ENCODE measurements at places on chromosomes 1 and 21.

- no peak for DNase-seq
Measured at GRCh38 chr1:19467199-19468187, 17.8 kb downstream of the CAPZB start.

DNA sequence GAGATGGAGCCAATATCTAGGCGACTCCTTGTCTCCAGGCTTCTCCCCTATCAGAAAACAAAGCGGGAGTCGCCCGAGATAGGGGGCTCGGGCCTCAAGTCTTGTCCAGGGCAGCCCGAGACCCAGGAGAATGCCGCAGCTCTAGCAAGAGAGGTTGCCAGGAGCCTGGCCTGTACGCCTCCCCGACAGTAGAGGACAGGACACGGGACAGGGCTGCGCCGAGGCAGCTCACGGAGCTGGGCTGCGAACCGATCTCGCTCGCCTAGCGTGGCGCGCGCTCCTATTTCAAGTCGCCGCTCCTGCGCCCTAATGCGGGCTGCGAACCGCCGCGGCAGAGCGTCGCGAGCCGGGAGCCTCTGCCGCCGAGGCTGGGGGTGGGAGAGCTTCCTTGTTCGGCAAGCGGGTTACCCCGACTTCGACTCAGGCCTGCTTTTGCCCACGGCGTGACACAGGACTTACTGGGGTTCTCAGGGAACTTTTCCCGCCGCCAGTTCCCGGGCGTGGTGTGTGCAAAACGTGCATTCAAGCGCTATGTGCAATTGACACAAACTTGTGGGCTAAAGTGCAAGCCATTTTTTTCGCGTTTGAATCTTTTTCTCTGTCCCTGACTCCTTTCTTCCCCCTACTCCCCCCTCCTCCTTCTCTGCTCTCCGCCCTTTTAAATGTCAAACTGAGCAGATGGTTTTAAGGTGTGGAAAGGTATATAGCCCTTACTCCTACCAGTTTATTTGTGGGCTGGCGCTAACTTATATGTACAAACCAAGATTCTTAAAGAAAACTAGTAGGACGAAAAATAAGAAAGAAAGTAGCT is 2.4 kb upstream of the PROX1 start:
- DNase-seq = no peak

DNA sequence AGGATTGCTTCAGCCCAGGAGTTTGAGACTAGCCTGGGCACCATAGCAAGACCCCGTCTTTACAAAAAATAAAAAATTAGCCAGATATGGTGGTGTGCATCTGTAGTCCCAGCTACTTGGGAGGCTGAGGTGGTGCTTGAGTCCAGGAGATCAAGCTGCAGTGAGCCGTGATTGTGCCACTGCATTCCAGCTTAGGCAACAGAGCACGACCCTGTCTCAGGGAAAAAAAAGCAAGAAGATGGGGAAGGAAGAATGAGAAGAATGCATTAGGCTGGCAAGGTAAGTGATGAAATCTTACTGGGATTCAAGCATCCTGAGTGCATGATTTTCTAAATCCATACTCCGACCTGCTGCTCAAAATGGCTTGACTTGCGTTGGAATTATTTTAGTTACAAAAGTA is 6.8 kb downstream of the PCP4L1 start:
- DNase-seq = no peak

DNA sequence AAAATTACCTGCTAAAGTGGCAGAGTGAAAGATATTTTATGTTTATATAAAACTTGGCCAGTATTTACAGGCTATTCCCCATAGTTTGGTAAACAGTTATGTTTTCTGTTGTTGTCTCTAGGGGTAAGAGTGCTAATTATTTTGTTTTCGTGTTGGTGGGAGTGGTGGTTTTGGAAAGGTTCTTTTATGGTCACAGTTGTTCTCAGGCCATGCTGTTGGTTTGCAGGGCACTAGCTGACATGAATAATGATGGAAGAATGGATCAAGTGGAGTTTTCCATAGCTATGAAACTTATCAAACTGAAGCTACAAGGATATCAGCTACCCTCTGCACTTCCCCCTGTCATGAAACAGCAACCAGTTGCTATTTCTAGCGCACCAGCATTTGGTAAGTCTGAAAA is 92.5 kb downstream of the ITSN1 start:
- no peak for DNase-seq

DNA sequence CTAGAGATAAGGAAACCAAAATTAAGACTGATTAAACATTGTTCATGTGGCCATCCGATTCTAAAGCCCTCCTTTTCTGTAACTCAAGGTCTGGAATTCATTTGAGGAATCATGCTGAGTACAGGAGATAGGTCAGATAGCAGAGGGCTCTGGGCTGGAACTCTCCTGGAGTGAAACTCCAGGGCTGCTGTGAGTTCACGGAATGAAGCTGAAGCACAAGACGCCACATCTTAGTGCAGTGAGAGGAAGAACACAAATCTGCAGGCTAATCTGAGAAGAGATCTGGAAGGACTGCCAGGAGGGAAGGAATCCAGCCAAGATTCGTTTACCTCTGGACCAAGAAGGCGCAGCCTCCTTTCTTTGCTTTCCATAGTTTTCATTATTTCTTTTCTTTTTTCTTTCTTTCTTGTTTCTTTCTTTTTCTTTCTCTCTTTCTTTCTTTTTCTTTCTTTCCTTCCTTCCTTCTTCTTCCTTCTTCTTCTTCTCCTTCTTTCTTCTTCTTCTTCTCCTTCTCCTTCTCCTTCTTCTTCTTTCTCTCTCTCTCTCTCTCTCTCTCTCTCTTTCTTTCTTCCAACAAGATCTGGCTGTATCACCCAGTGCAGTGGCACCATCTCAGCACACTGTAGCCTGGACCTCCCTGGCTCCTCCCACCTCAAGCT is 74.8 kb upstream of the ATP1B1 start:
- DNase-seq = no peak

- no peak for DNase-seq
Measured at GRCh38 chr21:33024201-33025103, 1.3 kb upstream of the OLIG2 start.

GRCh38 chr1:226786550-226786949 is 47.5 kb upstream of the ITPKB start:
- no peak for DNase-seq

DNA sequence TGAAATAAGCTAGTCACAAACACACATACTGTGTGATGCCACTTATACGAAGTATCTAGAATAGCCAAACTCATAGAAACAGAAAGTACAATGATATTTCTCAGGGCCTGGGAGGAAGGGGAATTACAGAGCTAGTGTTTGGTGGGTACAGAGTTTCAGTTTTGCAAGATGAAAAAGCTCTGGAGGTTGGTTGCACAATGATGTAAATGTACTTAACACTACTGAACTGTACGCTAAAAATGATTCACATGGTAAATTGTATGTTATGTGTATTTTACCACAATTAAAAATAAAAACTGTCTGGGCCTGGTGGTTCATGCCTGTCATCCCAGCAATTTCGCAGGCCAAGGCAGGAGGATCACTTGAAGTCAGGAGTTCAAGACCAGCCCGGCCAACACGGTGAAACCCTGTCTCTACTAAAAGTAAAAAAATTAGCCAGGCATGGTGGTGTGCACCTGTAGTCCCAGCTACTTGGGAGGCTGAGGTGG is 15.3 kb upstream of the FHAD1 start:
- no peak for DNase-seq

- DNase-seq = peak; percentile 44
Measured at GRCh38 chr1:171807556-171807955, 26.1 kb downstream of the METTL13 start.

DNA sequence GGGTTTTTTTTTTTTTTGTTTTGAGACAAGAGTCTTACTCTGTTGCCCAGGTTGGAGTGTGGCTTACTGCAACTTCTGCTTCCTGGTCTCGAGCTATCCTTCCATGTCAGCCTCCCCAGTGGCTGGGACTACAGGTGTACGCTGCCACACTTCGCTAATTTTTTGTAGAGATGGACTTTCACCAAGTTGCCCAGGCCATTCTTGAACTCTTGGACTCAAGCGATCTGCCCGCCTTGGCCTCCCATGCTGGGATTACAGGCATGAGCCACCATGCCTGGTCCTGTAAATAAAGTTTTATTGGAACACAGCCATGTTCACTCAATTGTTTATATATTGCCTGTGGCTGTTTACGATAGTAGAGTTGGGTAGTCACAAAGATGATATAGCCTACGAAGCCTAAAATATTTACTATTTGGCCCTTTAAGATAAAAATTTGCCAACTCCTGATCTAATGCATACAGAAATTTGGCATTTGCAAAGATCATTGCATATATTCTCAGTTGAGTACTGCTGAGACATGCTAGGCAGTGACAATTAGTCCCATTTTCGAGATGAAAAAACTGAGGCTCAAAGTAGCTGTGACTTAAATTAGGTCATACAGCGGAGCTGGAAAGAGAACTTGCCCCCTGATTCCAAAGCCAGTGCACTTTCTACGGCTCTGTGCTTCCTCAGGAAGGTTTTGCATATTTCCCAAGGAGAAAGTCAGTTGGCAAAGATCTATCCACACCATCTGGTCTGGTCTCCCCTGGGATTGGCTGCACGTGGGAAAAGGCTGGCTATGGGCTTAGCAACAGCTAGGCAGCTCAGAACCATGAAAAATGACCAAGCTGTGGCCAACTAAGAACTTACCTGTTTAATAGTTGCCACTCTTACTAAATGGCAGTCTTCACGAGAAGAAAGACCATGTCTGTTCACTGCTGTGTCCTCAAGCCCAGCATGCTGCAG is 19.4 kb downstream of the MECR start:
- DNase-seq = no peak

GRCh38 chr21:17711896-17712295 is 99.2 kb upstream of the BTG3 start:
- no peak for DNase-seq

GRCh38 chr1:76961181-76961819 is 94.0 kb downstream of the ST6GALNAC5 start:
- no peak for DNase-seq

- peak; percentile 61 for DNase-seq
Measured at GRCh38 chr1:89466307-89466930, 58.2 kb upstream of the LRRC8B start.

GRCh38 chr1:54803761-54804470 is 2.8 kb upstream of the TTC22 start:
- no peak for DNase-seq

DNA sequence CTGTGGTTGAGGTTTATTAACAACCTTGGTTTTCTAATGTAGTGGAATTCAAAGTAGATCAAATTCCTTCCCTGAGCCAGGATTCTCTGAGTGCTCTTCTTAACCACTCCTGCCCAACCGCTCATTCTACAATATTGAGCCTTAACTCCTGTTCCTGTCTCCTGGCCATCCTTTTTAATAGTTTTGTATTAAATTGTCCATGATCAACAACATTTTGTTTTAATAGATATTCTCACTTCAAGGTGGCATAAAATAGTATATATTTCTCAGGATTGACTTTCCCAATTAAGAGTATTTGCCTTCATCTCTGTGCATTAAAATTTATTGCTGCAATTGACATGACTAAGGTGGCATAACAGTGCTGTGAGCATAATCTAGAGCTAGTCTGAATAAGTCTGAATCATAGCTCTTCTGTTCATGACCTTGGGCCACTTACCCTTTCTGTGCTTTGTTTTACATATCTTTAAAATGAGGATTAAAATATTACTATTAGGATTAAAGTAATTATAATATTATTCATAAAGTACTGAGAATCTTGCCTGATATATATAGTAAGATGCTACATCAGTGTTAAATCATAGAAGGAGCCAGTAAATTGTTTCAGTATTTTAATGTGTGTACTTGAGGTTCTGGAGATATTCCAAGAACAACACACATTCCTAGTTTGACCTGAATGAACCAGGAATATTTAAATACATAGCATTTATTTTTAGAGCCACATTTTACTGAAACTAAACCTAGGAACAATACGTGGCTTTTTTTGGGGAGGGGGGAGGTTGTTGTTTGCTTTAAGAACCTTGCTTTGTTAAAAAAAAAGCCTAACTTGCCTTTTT is 76.4 kb downstream of the ADGRL2 start:
- no peak for DNase-seq

DNA sequence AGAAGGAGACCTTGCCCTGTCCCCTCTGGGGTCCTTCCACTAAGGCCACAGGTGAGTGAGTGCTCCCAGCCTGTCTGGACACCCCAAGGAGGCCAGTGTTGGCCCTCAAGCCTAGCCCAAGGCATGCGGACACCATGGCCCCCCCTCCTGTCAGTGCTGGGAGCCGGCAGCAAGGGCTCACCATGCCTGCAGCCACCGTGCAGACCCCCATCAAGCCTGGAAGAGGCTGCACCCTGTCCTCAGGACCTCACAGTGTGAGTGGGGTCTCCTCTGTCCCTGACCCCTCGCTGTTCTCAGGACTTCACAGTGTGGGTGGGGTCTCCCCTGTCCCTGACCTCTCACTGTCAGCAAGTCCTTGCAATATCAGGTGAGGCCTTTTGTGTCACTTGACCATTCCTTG is 33.2 kb upstream of the PRSS38 start:
- no peak for DNase-seq

DNA sequence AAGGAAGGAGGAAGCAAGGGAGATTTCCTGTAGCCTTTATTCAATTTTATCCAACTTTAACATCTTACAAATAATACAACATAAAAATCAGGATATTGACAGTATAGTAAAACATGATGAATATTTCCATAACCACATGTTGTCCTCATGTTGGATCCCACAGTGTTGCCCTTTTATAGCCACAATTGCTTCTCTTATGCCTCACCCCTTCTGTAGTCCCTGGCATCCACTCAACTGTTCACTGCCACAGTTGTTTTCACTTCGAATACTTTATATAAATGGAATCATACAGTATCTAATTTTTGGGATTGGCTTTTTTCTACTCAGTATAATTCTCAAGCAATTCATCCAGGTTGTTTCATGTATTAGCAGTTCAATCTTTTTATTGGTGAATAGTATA is 44.8 kb downstream of the SRSF11 start:
- DNase-seq = no peak

- DNase-seq = no peak
Measured at GRCh38 chr1:110021285-110021684, 13.1 kb upstream of the STRIP1 start.

DNA sequence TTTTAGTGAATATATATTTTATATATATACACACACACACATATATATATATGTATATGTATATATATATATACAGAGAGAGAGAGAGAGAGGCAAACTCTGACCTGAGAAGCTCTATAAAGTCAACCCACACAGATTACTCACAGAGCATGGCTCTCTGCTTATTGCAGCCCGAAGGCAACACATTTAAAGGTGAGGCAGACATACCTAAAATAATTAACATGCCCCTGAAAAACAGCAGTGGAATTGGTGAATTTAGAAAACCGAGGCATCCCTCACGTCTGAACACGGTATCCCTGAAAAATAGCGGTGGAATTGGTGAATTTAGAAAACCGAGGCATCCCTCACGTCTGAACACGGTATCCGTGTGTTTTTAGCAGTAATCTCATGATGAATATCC is 228.2 kb downstream of the KIF26B start:
- no peak for DNase-seq

GRCh38 chr1:15700508-15700907 is 16.4 kb downstream of the PLEKHM2 start:
- DNase-seq = no peak

GRCh38 chr1:48654606-48655210 is 122.0 kb downstream of the BEND5 start:
- DNase-seq = no peak

GRCh38 chr1:100722221-100722620 is 2.7 kb downstream of the VCAM1 start:
- no peak for DNase-seq
